Tracheal epithelial cell (primary cell): ENCODE measurements at places on chromosomes 1 and 21. TPM values are rescaled to one million over a fixed set of nuclear protein-coding genes. Genes with fewer than 3 reads are reported as not detected.

The RXFP4 gene
- total RNA-seq = 0.24 TPM in 1 of 2 replicates, not detected in the other

The OPTC gene
- total RNA-seq = not detected in 2 replicates

The TOR1AIP2 gene
- total RNA-seq = 61.2 and 85.7 TPM in 2 replicates

The TNFRSF1B gene
- total RNA-seq = under 0.01 TPM in 1 of 2 replicates, not detected in the other

The EGLN1 gene
- 39.6 and 68.4 TPM in 2 replicates for total RNA-seq

The LCE1F gene
- not detected in 2 replicates for total RNA-seq

The TBX19 gene
- total RNA-seq = 0.85 and 0.96 TPM in 2 replicates

The KIF21B gene
- 2.2 and 4.0 TPM in 2 replicates for total RNA-seq

The KRTAP12-2 gene
- total RNA-seq = not detected in 2 replicates

The C1orf116 gene
- total RNA-seq = 19.3 and 29.2 TPM in 2 replicates

The PTPN7 gene
- not detected in 2 replicates for total RNA-seq

The CNR2 gene
- not detected in 2 replicates for total RNA-seq

The RAB7B gene
- total RNA-seq = 4.6 and 7.2 TPM in 2 replicates

The CASZ1 gene
- total RNA-seq = 10.4 and 19.8 TPM in 2 replicates

The KIF2C gene
- total RNA-seq = 1.1 and 3.6 TPM in 2 replicates

The CBS gene
- 51.3 and 58.4 TPM in 2 replicates for total RNA-seq

The CD160 gene
- total RNA-seq = under 0.01 TPM in 1 of 2 replicates, not detected in the other

The RIPPLY3 gene
- 0.24 TPM in 1 of 2 replicates, not detected in the other for total RNA-seq

The IGSF21 gene
- total RNA-seq = not detected in 2 replicates

The CDC42SE1 gene
- total RNA-seq = 85.7 and 95.4 TPM in 2 replicates

The GOLT1A gene
- 1.4 and 4.5 TPM in 2 replicates for total RNA-seq

The CD2 gene
- total RNA-seq = not detected in 2 replicates

The HSPB7 gene
- total RNA-seq = not detected in 2 replicates

The LPAR3 gene
- 59.8 and 156 TPM in 2 replicates for total RNA-seq

The G0S2 gene
- total RNA-seq = 163 and 658 TPM in 2 replicates

The ILDR2 gene
- total RNA-seq = 0.21 and 3.1 TPM in 2 replicates

The FAM78B gene
- under 0.01 and 0.21 TPM in 2 replicates for total RNA-seq

The C21orf91 gene
- 6.7 and 8.7 TPM in 2 replicates for total RNA-seq
